Vagina (tissue), 2 donors: ENCODE measurements at places on chromosomes 3 and 15.

- DNase-seq, result no peak
These were observed 80.5 kb upstream of the PLXND1 start for GRCh38 chr3:129686941-129687340.

DNA sequence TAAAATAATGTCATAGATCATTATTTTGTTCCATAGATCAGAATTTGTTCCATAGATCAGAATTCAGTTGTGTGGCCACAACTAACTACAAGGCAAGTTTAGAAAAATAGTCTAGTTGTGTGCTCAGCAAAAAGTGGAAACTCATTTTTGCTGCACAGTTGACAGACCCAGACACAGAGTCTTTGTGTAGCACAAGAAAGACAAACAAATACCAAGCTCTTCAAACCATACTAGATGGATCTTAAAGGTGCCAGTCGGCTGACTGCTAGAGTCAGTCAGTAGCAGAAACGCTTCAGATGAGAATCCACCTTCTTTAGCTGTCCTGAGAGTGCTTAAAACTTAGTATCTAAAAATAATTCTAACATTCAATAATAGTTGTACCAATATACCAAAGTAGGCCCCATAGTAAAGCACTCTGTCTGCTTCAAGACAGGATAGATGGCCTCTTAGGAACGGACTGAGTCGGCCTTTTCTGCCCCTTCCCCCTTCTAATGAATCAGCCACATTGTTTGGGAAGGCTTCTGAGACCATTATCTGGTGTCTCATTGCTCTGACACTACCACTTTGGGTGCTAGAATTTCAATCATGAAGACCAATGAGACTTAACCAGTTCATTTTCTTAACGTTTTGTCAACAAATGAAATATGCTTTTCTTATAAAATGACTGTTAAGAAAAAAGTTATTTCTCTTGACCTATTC lies 27.7 kb upstream of the SLC4A7 start:
- DNase-seq, result no peak

- DNase-seq, result no peak
These were observed 153.8 kb upstream of the TSC22D2 start for GRCh38 chr3:150254309-150254708.

DNA sequence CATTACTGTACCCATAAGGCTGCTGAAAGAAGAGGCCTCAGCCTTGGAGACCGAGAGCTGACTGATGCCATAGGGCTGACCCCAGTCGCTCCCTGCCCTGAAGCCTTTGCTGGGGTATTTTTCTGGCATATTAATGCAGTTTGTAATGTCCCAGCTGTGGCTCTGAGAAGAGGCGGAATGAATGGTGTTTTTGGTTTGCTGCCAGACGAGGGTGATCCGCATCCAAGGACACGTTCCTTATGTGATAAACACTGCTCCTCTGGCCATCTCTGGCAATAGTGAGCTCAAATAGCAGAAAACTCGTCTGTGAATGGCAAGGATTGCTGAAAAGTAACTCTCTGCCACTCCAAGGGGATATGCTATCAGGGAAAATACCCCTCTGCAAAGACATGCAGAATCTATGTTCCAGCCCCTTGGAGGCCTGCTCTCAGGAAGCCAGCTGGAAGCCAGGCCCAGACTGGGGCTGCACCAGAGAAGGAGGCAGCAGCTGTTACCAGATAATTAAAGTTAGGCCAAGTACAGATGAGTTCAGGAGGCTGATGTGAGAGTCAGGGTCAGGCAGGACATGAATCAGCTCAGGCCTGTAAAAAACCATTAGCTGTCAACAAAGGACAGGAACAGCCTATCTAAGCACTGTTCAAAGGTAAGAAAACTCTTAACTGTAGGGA lies 28.9 kb upstream of the KLHL6 start:
- no peak for DNase-seq

GRCh38 chr15:44101944-44102343 lies 93.1 kb downstream of the FRMD5 start:
- DNase-seq, result no peak

- DNase-seq, result peak; percentile 93
These were observed 20.4 kb downstream of the ISG20 start for GRCh38 chr15:88658972-88659931.

- no peak for DNase-seq
These were observed 98.2 kb downstream of the STRIT1 start for GRCh38 chr3:155194973-155195957.

- DNase-seq, result no peak
These were observed 42.3 kb upstream of the ROPN1 start for GRCh38 chr3:124034016-124034843.

- DNase-seq, result no peak
These were observed 76.6 kb downstream of the SRGAP3 start for GRCh38 chr3:9172851-9173321.

DNA sequence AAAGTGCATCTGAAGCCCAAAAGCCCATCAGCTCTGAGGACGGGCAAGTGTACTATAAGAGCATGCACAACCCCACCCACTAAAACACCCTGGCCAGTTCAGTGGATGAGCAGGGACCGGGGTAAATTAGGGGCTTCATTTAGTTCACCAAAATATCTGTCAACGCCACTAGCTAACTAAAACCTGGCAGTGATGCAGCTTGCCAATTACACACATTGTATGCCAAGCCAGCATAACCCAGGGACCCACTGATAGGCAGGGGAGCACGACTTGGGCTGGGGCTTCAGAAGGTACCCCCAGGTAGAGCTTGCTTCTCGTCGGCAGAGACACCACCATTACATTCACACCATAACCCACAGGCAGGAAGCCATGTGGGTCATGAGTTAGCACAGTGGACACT lies 47.0 kb downstream of the PTPN23 start:
- no peak for DNase-seq

DNA sequence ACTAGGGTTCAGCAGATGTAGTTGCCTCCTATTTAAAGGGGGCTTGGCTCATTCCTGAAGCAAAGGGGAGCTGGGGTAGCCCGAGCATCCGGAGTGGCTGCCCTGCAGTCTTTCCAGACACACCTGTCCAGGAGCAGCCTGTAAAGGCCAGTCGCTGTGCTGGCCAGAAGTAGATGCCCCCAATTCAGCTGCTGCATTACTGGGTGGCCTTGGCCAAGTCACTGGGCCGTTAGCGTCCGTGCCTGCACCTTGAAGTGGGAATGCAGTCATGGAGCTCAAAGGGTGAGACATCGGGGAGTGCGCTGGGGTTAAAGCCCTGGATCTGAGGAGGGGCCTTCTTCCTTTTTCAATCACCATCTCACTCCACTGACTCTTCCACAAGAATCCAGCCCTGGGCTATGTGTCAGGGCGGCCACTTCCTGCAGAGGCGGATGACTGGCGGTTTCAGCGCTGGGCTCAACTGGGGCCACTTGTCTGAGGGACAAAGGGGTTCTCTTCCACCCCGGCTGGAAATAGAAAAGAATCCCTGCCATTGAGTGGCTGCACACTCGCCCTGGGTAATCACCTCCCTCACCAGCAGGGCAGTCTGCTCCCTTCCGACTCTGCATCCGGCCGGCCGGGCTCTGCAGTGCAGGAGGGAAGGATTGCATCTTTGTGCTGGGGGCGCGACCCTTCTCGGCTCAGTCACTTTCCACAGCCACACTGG lies 11.8 kb downstream of the ALDH1A3 start:
- DNase-seq, result no peak

DNA sequence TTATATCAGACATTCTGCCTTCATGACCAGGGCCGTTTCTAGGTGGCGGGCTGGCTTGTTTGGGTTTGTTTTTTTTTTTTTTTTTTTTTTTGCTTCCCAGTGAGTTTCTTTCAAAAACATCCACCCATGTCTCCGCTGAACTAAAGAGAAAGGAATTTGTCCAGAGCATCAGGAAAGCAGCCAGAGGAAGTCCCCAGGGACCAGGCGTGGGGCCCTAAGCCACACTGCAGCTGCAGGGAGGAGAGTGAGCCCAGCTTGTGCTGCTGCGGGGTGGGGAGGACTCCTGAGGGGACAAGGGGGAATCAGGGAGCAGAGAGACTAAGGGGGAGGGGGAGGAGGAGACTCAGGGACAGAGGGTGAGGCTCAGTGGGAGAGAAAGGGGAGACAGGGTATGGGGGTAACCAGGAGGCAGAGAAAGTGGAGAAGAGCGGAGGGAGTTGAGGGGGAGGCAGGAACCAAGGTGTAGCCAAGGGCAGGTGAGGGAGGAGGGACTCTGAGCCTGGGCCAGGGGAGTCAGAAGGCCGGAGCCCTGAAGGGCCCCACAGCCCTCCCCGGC lies 49.5 kb downstream of the CYP11A1 start:
- DNase-seq, result no peak

- DNase-seq, result no peak
These were observed 909.6 kb downstream of the ROBO1 start for GRCh38 chr3:78858174-78858573.

GRCh38 chr15:93247466-93248121 lies 158.6 kb upstream of the RGMA start:
- peak; percentile 93 for DNase-seq

GRCh38 chr15:93033434-93034045 lies 55.5 kb downstream of the RGMA start:
- DNase-seq, result no peak

GRCh38 chr15:59993950-59994401 lies 10.1 kb upstream of the FOXB1 start:
- no peak for DNase-seq

DNA sequence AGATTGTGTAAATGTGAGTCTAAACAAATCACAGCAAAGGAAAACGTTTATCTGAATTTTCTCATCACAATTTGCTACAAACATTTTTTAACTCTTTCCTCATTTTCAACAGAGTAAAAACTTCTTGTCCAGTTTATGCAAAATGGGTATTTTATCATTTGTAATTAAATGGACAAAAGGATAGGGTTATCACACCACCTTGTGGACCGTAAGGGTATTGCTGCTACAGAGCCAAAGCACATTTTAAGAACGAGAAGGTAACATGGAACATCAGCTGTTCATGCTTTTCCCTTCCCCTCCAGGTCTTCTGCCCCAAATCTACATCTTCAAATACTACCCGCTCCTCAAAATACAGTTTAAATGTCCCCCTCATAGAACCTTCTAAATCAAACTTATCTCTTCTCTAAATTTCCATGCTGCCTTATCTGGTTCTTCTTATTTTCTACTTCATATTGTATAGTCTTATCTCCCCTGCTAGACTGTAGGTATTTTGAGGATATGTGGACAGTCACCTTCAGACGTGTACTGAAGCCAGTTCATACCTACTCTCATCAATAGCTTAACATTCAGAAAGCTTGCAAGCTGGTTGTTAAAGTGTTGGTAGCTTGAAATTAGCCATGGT lies 12.8 kb upstream of the SETMAR start:
- DNase-seq, result no peak

DNA sequence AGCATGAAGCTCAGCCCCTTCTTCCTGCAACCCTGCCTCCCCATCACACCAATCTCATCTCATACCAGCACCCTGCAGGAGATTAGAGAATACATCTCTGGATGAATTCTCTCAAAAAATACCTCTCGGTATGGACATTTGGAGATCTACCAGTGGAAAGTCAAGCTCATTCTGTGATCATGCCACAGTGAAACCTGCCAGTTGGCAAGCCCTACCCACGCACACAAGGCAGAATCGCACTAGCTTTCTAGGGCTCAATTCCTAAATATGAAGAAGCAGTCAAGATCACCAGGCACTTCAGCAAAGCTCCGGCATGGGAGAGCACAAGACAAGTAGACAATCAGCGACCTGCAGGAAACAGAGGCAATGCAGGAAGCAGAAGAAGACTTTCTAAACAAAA lies 221.2 kb downstream of the NTRK3 start:
- DNase-seq, result no peak

GRCh38 chr3:134014270-134014669 lies 15.5 kb downstream of the SLCO2A1 start:
- DNase-seq, result no peak

GRCh38 chr3:10723991-10724390 lies 92.0 kb upstream of the SLC6A11 start:
- no peak for DNase-seq

- DNase-seq, result no peak
These were observed 30.0 kb upstream of the TSEN2 start for GRCh38 chr3:12454076-12454815.

DNA sequence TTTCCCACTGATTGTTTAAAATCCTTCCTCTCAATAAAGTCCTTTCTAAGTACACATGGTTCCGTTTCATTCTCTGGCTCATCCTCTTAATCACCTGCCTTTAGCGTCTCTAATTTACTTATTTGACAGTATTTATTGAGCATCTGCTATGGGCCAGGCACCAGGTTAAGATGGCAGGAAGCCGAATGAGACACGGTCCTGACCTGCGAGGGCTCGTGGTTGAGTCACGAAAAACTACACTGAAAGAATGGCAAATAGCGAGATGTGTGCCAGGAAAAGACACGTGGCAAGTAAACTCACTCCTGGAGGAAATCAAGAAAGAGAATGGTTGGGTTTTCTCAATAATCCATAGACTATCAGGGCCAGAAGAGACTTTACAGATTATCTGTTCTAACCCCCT lies 60.9 kb downstream of the HES1 start:
- no peak for DNase-seq

- DNase-seq, result no peak
These were observed 27.9 kb upstream of the MUC13 start for GRCh38 chr3:124962403-124962940.

DNA sequence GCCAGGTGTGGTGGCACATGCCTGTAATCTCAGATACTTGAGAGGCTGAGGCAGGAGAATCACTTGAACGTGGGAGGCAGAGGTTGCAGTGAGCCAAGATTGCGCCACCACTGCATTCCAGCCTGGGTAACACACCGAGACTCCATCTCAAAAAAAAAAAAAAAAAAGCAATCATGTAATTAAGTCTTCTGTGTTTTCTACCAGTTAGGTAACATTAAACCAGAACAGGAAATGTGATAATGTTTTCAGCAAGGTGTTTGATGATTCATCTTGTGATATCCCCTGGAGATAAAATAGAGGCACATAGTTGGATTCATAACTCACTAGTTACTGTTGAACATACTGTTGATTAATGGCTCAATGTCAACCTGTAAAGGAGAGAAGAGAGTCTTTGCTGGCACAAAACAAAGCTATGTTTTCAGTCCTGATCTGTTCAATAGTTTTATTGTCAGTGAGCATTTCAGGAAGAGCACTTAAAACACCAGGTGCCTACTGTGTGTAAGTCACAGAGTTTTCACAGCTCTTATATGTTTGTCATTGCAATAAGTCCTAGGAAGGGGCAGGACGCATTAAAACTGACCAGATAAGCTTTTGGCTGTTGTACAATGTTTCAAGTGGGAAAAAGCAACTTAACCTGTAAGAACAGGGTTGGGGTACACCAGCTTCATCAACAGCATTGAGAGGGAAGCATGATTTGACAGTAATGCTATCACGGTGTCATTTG lies 19.5 kb downstream of the DNAJB11 start:
- DNase-seq, result no peak

- DNase-seq, result no peak
These were observed 272.0 kb downstream of the KLF13 start for GRCh38 chr15:31598620-31599019.
